Glomerular endothelial cell (primary cell): ENCODE measurements at places on chromosomes 4 and X. TPM values are rescaled to one million over a fixed set of nuclear protein-coding genes. Genes with fewer than 3 reads are reported as not detected.

- no peak for DNase-seq
Measured at GRCh38 chrX:73977542-73978169, 326.3 kb upstream of the ZCCHC13 start.

- DNase-seq, result no peak
Measured at GRCh38 chr4:67680581-67681222, 20.3 kb downstream of the UBA6 start.

- no peak for DNase-seq
Measured at GRCh38 chr4:54400188-54400587, 171.1 kb downstream of the PDGFRA start.

DNA sequence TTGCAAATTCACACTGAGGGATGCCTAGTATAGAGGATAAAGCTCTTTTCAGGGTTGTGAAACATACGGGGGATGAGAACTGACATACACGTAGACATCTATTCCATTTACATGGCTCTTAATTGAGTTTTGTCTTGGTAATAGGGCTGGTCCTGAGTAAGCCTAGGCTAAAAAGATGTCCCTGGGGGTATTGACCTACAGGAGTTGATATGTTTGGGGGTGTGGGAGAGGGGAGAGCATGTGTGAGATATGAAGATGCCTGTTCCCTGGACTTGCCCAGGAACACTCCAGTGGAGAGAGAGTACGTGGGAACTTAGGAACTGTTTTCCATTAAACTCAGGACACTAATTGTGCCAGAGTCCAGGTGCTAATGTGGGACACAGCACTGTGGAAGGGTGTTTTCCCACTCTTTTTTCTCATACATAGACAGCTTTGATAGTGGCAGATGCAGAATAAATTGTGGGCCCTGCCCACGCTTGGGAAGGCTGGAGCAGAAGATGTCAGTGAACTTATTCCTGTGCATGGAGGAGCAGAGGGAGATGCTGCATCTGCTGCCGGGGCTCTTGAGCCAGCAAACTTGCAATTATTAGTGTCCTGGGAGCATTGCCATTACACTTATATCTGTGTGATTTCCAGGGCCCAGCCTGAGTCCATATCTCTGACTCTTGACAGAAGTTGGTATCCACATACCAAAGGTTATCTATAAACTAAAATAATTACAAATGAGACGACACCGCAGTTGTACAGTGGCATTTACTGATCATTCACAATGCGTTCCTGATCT lies 20.7 kb downstream of the SYNPO2 start:
- no peak for DNase-seq

Gene GPRIN3
- total RNA-seq, result 5.5 and 22.9 TPM in 2 replicates
